ENCODE measurements at places on chromosomes 3 and 15.

- no peak for DNase-seq
These were observed 3.5 kb upstream of the LSMEM2 start for GRCh38 chr3:50275141-50275995.

DNA sequence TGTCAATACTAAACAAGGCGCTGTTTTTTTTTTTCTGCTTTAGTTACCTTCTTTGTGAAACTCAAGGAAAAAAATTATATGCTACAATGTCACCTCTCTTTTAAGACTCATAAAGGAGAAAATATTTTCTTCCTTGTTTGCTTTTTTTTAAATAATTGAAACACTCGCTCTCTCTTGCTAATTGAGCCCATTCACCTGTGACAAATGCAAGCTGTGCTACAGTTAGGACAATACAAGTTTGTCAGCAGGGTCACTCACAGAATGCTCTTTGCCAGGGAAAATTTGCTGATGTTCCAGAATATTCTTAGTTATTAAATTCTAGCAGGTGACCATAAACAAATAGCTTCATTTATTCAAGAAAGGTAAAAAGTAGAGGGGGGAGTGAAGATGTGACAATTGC lies 375.9 kb upstream of the DPPA4 start:
- DNase-seq = no peak

GRCh38 chr15:70066447-70066846 lies 31.3 kb downstream of the TLE3 start:
- DNase-seq = no peak

DNA sequence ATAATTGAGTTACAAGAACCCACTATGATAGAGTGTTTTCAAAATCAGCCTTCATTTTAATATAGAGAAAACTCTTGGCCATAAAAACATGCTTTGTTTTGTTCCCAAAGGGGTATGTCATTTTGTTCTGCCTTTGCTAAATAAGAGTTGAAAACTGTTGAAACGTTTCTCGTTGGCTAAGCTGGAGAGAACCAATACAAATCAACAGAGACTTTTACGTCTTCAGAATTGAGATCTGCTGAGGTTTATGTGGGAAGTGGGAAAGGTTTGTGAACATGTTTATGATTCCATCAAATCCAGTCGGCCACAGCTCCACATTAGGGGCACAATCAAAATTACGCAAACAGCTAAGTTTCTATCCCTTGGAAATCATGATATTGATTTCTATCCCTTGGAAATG lies 102.0 kb downstream of the IGF2BP2 start:
- no peak for DNase-seq

- no peak for DNase-seq
These were observed 106.6 kb upstream of the ABI3BP start for GRCh38 chr3:101099791-101100190.

- no peak for DNase-seq
These were observed 17.9 kb upstream of the SPPL2A start for GRCh38 chr15:50783411-50783810.

GRCh38 chr3:72081471-72082185 lies 296.7 kb upstream of the PROK2 start:
- no peak for DNase-seq

DNA sequence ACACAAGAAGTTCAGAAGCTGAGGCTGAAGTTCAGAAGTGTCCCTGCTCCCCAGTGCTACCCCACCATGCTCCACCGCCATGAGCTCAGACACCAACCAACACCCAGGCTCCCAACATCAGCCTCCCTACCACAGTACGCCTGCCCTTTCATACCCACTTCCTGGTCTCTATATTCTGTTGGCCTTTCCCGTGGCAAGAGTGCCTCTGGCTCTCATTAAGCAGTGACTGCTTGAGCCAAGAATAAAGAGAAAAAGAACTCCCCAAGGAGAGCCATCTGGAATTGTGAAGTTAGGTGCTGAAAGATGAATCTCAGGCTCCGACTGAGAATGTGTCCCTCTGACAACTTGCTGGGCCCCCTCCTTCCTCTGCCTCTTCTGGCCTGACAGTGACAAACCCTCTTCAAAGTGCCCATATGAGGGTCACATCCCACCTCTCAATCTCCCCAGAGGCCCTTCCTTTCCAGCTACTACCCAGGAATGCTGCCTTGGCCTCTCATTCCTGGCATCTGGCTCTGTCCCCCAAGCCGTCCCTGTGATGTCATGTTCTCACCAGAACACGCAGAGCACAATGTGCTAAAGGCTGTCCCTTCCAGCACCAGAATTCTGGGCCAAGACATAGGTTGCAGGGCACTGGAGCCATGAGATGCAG lies 306.8 kb downstream of the NTRK3 start:
- no peak for DNase-seq

- DNase-seq = no peak
These were observed 928.8 kb upstream of the ALCAM start for GRCh38 chr3:104437891-104438290.

Measured in activated CD8-positive, alpha-beta memory T cell treated with anti-CD3 and anti-CD28 coated beads for 24 hours (primary cell).